ENCODE measurements at places on chromosomes 7 and 10. TPM values are rescaled to one million over a fixed set of nuclear protein-coding genes. Genes with fewer than 3 reads are reported as not detected.
A peak's percentile ranks its signal among the peaks of the same experiment; 100 is the strongest.

GRCh38 chr7:41870461-41871138, 167.7 kb upstream of the INHBA start:
- no peaks in the 10 kb centered on the region for H3K36me3 ChIP-seq
- H3K27me3 ChIP-seq, result no peaks in the 10 kb centered on the region
- H3K4me3 ChIP-seq, result no peak overlapping the region
- peak overlapping the region; percentile 63 for H3K27ac ChIP-seq

- DNase-seq, result no peak
- H3K27ac ChIP-seq, result no peak overlapping the region
- H3K36me3 ChIP-seq, result no peaks in the 10 kb centered on the region
- H3K4me1 ChIP-seq, result no peaks in the 10 kb centered on the region
Measured at GRCh38 chr10:104690959-104691358, 49.9 kb downstream of the SORCS3 start.

GRCh38 chr7:92723205-92723604, 113.2 kb downstream of the CDK6 start:
- peaks cover 30% of the 10 kb centered on the region for H3K4me1 ChIP-seq
- no peaks in the 10 kb centered on the region for H3K27me3 ChIP-seq
- peaks cover 9% of the 10 kb centered on the region for H3K36me3 ChIP-seq
- H3K4me3 ChIP-seq, result no peak overlapping the region
- DNase-seq, result no peak

DNA sequence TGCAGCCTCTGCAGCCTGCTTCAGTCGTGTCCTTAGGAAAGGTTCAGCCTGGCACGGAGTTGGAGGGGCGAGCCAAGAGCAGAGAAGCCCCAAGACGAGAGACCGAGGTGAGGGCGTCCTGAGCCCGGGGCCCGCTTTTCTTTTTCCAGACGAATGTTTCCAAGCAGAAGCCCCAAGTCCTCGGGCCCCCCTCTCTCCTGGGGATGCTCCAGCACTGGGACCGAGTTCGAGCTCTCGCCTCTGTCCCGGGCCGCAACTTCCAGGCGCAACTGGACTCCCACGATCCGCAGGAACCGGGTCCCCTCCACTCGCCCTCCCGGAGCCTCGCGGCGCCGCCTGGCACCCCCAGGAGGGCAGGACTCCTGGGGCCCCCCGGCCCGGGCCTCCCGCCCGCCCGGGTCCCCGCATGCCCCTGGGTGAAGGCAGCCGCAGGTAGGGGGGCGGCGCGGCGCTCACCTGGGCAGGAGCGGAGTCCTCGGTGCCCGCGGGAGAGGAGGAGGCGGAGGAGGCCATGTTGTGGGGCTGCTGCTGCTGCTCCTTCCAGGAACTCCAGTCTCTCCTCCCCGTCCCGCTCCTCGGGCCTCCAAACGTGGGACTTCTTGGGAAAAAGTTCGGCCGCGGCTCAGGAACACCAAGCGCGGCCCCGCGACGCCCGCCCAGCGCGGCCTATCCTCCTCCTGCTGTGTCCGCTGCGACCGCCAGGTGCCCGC, 45.3 kb upstream of the CDK1 start:
- peak overlapping the region; percentile 80 for H3K27ac ChIP-seq
- H3K27me3 ChIP-seq, result peaks cover 5% of the 10 kb centered on the region
- peak; percentile 77 for DNase-seq
- peak overlapping the region; percentile 67 for H3K4me3 ChIP-seq

DNA sequence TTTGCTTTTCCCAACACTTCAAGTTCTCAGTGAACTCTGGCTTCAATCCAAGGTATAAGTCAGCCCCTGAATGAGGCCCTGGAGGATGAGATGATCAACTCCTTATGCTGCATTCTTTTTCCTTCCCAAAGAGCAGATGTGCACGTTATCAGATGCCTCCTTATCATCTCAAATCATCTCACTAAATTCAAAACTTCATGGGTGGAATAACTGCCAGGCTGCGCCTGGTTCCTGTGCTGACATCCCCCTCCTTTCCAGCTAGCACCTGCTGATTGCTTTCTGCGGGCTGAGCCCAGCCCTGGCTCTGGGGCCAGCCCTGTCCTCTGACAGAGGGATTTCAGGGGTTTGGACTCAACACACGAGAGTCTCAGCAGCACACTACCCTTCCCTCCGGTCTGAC, 44.9 kb downstream of the TLL2 start:
- no peak overlapping the region for H3K4me3 ChIP-seq
- peaks cover 19% of the 10 kb centered on the region for H3K27me3 ChIP-seq
- no peaks in the 10 kb centered on the region for H3K36me3 ChIP-seq
- no peak for DNase-seq
- no peaks in the 10 kb centered on the region for H3K4me1 ChIP-seq
- H3K27ac ChIP-seq, result no peak overlapping the region

DNA sequence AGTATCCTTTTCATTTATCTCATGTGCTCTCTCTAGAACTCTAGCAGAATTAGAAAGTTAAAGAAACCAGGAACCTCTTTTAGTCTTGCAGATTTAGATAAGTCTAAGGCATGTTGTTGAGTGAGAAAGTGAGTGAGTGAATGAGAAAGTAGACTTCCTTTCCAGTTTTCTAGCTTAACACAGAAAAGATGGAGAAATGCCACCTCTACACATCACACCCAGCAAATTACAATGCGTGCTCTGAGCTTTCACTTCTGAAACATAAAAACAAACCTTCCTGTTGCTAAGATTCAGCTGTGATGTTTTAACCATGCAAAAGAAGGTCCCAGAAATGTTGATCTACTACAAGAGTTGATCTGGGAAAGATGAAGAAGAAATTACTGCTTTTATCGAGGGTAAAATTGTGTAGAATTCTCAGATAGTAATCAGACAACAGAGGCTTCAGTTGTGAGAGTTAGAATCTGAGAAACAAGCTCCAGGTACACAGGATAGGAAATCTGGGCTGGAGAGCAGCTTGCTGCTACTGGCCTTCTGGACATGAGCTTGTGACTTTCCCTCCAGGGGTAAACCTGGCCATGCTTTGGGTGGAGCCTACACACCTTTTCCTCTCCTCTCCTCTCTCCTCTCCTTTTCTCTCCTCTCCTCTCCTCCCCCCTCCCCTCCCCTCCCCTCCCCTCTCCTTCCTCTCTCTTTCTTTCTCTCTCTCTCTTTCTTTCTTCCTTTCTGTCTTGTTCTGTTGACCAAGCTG, 4.6 kb downstream of the CYP3A5 start:
- no peak for DNase-seq
- no peaks in the 10 kb centered on the region for H3K27me3 ChIP-seq
- H3K27ac ChIP-seq, result no peak overlapping the region
- no peak overlapping the region for H3K4me3 ChIP-seq

GRCh38 chr7:66099232-66099550, 15.5 kb upstream of the CRCP start:
- no peaks in the 10 kb centered on the region for H3K27me3 ChIP-seq
- H3K4me3 ChIP-seq, result no peak overlapping the region
- no peak for DNase-seq
- H3K4me1 ChIP-seq, result peaks cover 7% of the 10 kb centered on the region
- H3K36me3 ChIP-seq, result no peaks in the 10 kb centered on the region

DNA sequence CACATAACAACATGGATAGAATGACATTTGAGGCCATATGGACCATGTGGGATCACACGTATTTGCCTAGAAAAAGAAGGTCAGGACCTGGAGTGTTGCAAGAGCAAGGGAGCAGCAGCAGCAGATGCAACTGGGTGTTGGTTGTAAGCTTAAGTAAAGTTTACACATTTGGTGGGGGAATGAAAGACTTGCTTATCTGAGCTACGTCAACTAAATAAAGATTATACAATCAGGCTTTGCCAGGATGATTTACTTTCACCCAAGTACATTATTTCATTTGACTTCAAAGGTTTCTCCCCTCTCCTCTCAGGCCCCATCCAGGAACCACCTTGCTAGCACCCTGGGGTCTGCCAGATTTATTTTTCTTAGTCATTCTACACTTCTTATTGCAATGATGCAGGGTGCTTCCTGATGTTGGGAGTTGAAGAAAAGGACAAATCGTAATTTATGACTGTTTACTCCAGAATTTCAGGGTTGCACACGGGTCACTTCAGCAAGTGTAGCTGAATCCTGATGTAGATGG, 591.9 kb upstream of the IGFBP3 start:
- no peaks in the 10 kb centered on the region for H3K4me1 ChIP-seq
- H3K27me3 ChIP-seq, result no peaks in the 10 kb centered on the region
- H3K4me3 ChIP-seq, result no peak overlapping the region
- DNase-seq, result no peak
- no peaks in the 10 kb centered on the region for H3K36me3 ChIP-seq

GRCh38 chr7:64314566-64314965, 805 bp downstream of the ZNF736 start:
- peaks cover 11% of the 10 kb centered on the region for H3K4me1 ChIP-seq
- no peak for DNase-seq
- no peaks in the 10 kb centered on the region for H3K27me3 ChIP-seq
- peak overlapping the region; percentile 87 for H3K4me3 ChIP-seq
- H3K36me3 ChIP-seq, result no peaks in the 10 kb centered on the region
- H3K27ac ChIP-seq, result peak overlapping the region; percentile 82

GRCh38 chr7:8982338-8982992, 549.1 kb downstream of the NXPH1 start:
- H3K4me1 ChIP-seq, result no peaks in the 10 kb centered on the region
- no peak overlapping the region for H3K27ac ChIP-seq
- no peaks in the 10 kb centered on the region for H3K36me3 ChIP-seq
- H3K27me3 ChIP-seq, result no peaks in the 10 kb centered on the region

GRCh38 chr7:27149842-27150567, 2.4 kb downstream of the HOXA3 start:
- peaks cover 55% of the 10 kb centered on the region for H3K4me1 ChIP-seq
- peak overlapping the region; percentile 89 for H3K27ac ChIP-seq
- H3K4me3 ChIP-seq, result peak overlapping the region; percentile 60
- DNase-seq, result peak; percentile 41

GRCh38 chr10:91159254-91159783, 61.1 kb upstream of the PCGF5 start:
- no peak overlapping the region for H3K27ac ChIP-seq
- H3K36me3 ChIP-seq, result no peaks in the 10 kb centered on the region
- DNase-seq, result no peak
- H3K27me3 ChIP-seq, result no peaks in the 10 kb centered on the region
- peaks cover 7% of the 10 kb centered on the region for H3K4me1 ChIP-seq

- no peaks in the 10 kb centered on the region for H3K27me3 ChIP-seq
- peaks cover 9% of the 10 kb centered on the region for H3K36me3 ChIP-seq
- H3K4me3 ChIP-seq, result no peak overlapping the region
- no peak for DNase-seq
- H3K27ac ChIP-seq, result no peak overlapping the region
Measured at GRCh38 chr7:50687575-50688225, 95.0 kb downstream of the GRB10 start.

- no peak overlapping the region for H3K4me3 ChIP-seq
- H3K36me3 ChIP-seq, result no peaks in the 10 kb centered on the region
- DNase-seq, result no peak
- no peaks in the 10 kb centered on the region for H3K27me3 ChIP-seq
- no peak overlapping the region for H3K27ac ChIP-seq
Measured at GRCh38 chr7:46152696-46153095, 231.6 kb upstream of the IGFBP3 start.

- H3K4me3 ChIP-seq, result no peak overlapping the region
- H3K4me1 ChIP-seq, result no peaks in the 10 kb centered on the region
- no peaks in the 10 kb centered on the region for H3K36me3 ChIP-seq
- H3K27me3 ChIP-seq, result no peaks in the 10 kb centered on the region
Measured at GRCh38 chr7:105289704-105290103, 99.0 kb downstream of the SRPK2 start.

DNA sequence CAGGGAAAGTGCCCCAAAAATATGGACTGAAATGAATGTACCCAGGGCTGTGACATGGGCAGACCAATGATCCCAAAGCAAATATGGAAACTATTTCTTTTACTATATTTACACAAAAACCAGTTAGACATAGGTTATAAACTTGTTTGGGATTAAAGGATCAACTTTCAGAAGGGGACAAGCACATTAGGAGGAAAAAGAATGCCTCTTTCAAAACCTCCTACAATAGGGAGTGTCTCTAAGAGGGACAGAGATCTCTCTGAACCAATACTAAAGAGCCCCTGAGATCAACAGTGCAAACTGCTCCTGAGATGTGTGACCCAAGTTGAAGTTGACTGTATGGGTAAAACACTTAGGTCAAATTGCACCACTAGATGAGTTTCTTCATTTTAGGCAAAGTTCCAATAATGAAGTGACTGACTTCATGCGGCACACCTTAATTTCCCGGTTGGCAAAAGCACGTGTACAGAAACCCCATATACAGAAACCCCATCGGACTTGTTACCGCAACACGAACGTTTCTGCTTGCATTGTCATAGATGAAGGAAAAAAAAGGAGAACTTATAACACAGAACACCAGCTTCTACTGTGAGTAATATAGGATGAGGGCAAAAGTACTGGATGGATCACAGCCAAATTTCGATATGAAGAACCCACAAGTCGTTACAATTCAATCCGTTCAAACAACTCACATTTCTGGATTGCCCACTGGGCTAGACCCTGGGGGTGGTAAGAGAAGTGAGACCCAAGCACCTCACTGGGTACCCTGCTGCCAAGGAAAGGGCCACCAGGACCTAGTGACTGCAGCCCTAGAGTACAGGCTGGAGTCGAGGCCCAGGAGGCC, 4.3 kb downstream of the SVIL start:
- H3K4me3 ChIP-seq, result no peak overlapping the region
- peak overlapping the region; percentile 85 for H3K27ac ChIP-seq
- no peak for DNase-seq
- H3K27me3 ChIP-seq, result no peaks in the 10 kb centered on the region
- peaks cover 42% of the 10 kb centered on the region for H3K4me1 ChIP-seq

DNA sequence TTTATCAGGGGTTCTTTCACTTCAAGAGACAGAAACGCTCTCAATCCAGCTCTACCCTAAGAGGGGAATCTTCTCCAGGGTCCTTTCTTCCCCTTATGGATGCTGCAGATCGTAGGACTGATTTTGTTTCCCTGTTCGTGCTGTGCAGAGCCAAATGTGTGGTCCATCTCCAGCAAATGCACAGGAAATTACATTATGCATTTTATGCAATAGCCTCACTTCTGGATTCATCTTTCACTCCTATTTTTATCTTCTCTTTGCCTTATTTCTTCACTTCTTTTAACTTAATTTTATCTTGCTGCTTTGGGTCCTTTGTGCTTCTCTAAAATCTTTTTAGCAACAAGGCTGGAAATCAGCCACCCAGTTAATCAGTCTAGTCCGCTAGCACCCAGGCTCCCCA, 184.5 kb upstream of the INHBA start:
- H3K27me3 ChIP-seq, result no peaks in the 10 kb centered on the region
- H3K27ac ChIP-seq, result peak overlapping the region; percentile 18
- H3K4me3 ChIP-seq, result no peak overlapping the region
- no peaks in the 10 kb centered on the region for H3K36me3 ChIP-seq
- no peak for DNase-seq

- peak; percentile 55 for DNase-seq
- peaks cover 25% of the 10 kb centered on the region for H3K4me1 ChIP-seq
- H3K4me3 ChIP-seq, result peak overlapping the region; percentile 93
- H3K27ac ChIP-seq, result peak overlapping the region; percentile 92
- no peaks in the 10 kb centered on the region for H3K27me3 ChIP-seq
Measured at GRCh38 chr7:143901332-143901667, 676 bp downstream of the TCAF1 start.

GRCh38 chr10:63780101-63780500, 258.9 kb downstream of the REEP3 start:
- no peak overlapping the region for H3K4me3 ChIP-seq
- no peaks in the 10 kb centered on the region for H3K4me1 ChIP-seq
- DNase-seq, result no peak

NYAP1 gene
- total RNA-seq, result 1.1 TPM

PAPSS2 gene
- total RNA-seq, result 137 TPM

TWIST1 gene
- not detected for total RNA-seq

ST8SIA6 gene
- total RNA-seq, result 12.5 TPM

DNAH11 gene
- total RNA-seq, result 8.9 TPM

NME8 gene
- not detected for total RNA-seq

ASZ1 gene
- not detected for total RNA-seq

LIPM gene
- total RNA-seq, result not detected
